GM13977 (cell line): ENCODE measurements at places on chromosomes 5 and 9.

GRCh38 chr5:13866792-13867191 lies 77.7 kb downstream of the DNAH5 start:
- no peak for DNase-seq

DNA sequence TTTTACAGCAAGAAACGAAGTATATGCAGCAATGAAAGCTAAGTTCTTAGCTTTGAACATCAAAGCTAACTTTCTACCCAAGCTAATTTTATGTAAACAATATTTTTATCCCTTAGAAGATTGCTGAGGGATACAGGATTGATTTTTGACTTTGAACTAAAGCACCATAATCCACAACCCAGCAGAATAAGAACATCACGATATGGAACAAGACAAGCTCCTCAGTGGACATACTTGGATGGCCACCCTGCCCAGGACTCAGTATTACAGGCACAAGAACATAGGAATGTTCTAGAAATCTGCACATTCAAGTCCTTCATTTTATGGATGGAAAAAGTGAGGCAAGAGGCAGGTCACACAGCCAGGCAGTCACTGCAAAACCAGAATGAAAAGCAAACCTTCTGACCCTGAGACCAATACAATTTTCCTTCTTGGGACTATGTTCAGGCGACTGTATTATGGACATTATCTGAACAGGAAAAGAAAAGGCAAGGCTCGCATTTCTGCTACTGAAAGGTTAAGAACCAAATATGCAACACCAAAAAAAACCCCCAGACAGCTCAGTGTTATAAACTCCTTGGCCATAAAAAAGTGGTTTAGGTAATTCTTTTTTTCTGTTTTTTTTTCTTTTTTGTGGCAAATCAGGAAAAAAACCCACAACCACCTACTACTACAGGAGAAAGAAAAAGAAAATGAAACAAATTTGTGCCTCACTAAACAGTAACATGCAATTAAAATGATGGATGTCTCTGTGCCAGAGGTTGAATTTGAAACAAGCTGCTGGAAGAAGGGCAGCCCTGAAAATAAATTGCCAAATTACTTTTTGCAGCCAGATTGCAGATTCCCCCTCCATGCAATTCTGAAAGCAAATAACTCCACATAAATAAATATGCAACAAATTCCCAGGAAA lies 25.4 kb downstream of the EPB41L4B start:
- DNase-seq: no peak

DNA sequence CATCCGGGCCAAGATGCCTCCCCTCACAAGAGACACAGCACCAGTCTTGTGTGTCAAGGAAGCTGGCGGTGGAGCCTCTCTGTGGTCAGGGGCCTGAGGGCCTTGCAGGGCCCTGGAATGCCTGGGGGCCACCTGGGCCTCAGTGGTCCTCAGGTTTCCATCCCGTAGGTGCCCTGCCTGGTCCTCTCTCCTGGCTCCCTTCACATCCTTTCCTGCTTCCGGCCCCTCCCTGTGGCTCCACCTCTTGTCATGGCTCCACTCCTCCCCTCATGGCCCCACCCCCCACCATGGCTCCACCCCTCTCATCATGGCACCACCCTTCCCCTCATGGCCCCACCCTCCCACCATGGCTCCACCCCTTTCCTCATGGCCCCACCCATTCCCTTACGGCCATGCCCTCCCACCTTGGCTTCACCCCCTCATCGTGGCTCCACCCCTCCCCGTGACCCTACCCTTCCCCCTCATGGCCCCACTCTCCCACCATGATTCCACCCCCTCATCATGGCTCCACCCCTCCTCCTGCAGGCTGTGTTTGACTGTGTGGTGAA lies 175.8 kb downstream of the CACNA1B start:
- DNase-seq: no peak

DNA sequence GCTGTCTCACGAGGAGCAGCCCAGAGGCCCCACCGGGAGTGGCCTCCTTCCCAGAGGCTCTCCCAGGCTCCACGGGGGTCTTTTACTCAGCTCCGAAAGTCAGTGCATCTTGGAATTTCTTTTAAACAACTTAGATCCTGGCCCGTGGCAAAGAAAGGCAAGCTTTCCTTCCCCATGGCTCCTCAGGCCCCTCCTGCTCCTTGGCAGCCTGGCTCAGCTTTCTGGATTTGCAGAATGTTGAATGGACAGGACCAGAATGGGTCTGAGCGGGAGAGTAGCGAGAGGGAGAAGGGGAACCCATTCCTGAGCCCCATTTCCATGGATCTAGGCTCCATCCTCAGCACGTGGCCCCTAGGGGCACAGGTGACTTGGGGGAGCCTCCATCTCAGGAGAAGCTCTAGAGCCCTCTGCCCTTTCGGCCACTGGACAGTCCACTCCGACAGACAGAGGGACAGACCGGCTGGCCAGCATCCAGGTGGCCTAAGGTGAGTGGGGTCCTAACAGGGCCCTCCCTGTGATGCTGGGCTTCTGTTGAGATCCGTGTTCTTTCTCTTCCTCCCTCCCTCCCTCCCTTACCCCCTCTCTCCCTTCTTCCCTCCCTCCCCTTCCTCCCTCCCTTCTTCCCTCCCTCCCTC lies 173.9 kb upstream of the PPP1R26 start:
- no peak for DNase-seq

GRCh38 chr9:127723444-127723843 lies 7.6 kb downstream of the TTC16 start:
- no peak for DNase-seq

DNA sequence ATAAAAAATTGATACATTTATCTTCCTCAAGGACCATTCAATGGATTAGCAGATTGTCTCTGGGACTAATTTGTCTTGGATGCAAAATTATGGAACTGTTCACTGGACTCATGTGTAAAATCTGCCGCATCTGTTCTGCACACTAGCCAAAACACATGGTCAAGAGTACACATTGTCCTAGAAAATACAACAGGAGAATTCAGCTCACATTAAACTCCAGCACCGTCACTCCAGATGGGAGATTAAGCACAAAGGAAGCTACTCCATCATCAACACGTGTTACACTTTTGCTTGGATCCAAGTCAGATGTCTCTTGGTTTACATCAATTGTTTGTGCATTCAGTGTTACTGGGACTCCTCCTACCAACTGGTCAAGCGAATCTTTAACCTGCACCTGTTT lies 28.8 kb downstream of the C5 start:
- no peak for DNase-seq

GRCh38 chr9:36128349-36128748 lies 8.2 kb upstream of the GLIPR2 start:
- DNase-seq: no peak

DNA sequence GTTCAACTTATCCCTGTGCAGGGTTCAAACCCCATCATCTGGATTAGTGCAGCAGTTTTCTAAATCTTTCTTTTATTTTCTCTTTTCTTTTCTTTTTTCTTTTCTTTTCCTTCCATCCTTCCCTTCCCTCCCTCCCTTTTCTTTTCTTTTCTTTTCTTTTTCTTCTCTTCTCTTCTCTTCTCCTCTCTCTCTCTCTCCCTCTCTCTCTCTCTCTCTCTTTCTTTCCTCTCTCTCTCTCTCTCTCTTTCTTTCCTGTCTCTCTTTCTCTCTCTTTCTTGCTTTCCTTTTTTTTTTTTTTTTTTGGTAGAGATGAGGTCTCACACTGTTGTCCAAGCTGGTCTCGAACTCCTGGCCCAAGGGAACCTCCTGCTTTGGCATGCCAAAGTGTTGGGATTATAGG lies 53.6 kb downstream of the KIAA0825 start:
- no peak for DNase-seq

GRCh38 chr9:127943731-127944144 lies 6.1 kb upstream of the DPM2 start:
- peak; percentile 88 for DNase-seq

GRCh38 chr9:92807757-92808725 lies 43.4 kb upstream of the BICD2 start:
- peak; percentile 42 for DNase-seq

GRCh38 chr9:14302405-14302804 lies 11.5 kb downstream of the NFIB start:
- DNase-seq: no peak

DNA sequence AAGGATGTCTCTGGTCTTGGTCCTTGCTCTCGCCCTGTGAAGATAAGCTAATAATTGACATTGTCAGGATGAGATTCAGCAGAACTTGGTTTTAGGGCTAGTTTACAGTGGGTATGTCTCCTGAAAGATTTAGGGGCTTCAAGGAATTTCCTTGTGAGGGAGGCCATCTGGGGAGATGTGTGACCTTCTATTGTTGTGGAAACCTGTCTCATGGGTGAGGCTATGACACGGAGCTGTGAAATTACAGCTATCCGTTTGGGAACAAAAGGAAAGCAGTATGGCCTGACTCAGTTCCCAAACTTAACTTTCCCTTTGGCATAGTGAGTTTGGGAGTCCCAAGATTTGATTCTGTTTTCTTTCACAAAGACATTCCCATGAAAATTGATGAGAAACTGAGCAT lies 142.0 kb downstream of the PARP8 start:
- no peak for DNase-seq

GRCh38 chr5:144390133-144390532 lies 219.5 kb downstream of the KCTD16 start:
- DNase-seq: no peak

- DNase-seq: peak; percentile 30
Measured at GRCh38 chr9:26954050-26954508, 2.1 kb upstream of the IFT74 start.

DNA sequence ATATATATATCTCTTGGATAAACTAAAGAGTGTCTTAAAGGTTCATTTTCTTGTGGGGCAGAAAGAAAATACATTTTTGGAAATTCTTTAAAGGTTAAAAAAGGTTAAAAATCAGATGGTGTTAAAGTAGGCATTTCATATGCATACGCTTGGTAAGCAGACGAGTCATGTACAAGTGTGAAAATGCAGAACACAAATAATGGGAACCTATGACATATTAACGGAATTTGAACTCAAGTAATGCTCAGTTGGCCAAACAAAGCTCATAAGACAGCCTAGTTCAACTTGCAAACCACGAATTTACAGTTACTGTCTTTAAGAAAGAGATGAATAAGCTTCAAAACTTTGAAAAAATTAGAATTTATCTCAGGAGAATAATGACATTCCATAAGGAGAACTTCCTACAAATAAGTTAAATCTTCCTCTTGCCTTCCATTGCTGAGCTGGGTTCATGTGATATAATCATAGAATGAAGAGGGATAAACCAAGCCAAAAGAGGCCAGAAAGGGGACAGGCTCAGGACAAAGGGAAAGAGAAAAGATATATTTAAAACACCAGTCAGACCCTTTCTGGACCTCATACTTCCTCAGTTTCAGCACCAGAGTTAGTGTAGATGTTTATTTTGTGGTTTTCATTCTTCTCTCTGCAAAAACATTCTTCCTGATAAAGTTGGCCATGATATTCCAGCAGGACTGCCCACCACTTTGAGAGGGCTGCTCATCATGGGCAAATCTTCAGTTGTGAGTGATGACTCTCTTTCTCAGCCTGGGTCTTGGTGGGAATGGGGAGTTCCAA lies 256.7 kb upstream of the CD180 start:
- DNase-seq: no peak

DNA sequence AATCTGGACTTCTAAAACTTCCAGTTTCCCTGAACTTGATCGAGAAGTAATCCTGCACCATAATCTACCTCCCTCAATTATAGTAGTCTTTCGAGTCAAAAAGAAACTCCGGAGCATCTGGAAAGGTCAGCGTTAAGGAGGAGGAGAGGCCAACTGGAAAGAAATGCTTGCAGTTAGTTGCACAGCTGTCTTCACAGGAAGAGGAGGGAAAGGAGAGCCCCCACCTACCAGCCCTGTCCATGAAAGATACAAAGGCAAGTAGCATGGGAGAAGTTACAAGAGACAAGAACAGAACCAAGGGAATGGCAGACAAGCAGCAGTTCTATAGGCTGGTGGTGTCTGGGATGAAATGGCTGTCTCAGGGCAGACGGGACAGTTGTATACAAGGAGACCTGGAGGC lies 170.6 kb downstream of the RAB3C start:
- no peak for DNase-seq

- no peak for DNase-seq
Measured at GRCh38 chr5:73648515-73648914, 22.5 kb downstream of the ARHGEF28 start.

DNA sequence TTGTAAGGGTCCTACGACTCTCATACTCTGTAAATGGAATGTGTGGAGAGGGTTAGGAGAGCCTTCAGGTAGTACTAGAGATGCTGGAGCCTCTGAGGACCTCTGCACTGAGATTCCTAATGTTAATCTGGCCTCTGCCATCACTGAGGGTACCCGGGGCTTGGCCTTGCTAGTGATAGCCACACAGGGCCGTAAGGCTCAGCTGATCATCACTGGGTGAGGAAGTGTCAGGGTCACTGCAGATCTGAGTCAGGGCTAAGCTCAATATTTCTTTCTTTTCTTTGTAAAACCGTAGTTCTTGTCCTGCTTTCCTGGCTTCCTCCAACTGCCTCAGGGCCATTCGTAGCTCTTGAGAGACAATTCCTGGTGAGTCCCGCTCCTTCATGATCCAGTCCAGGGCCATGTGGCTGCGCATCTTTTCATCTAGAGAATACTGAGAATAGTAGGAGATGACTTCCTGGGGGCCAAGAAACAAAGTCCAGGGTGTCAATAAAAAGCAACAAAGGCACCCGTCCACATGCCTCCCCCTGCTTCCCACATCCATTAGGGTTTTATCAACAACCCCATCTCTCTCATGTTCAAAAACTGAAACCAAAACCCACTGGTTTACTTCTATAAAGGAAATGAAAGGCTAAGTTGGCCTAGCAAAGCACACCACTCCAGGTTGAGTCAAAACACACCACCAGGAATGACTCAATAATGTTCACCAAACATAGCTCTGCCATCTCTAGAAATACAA lies 47.7 kb downstream of the LIX1 start:
- peak; percentile 79 for DNase-seq

- DNase-seq: no peak
Measured at GRCh38 chr5:178238313-178238635, 5.7 kb upstream of the PHYKPL start.

DNA sequence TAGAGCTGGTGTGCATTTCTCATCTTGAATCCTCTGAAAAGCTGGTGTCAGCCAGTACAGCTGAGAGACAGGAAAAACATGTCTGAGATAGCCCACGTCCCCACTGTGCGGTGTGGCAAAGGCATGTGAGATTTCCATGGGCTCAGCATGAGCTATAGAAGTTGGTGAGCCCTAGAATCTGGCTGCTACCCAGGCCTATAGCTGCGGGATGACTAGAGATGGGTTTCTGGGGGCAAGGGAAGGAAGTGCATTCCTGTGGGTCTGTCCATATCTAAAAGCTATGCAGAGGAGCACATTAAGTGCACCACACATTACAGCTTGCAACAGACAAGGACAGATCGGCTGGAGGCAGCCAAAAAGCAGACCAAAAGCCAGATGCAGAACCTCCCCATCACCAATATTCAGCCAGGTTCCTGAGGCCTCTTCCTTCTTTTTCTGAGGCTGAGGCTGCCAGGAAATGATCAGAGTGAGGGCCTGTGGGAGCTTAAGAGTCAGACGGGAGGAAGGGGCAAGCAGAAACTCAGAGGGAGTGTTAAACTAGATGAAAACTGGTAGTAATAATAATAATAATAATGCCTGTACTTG lies 55.8 kb upstream of the RANBP3L start:
- DNase-seq: no peak
